ENCODE measurements at places on chromosomes 6 and 20.

DNA sequence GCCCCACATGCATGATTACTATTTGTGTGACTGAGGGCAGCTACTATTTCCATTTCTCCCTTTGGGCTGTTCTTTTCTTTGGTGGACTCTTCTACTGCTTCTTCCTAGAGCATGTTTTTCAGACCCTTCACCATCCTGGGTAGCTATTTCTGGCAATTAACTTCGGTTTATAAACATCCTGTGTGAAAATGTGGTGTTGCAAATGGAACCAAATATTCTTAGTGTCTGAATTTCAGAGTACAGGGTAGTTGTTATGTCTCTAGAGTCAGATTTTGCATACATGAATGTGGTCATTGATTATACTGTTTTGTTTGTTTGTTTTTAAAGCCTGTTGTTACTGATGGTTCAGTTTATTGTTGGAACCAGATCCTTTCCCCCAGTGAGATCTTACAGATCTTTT, 49.7 kb downstream of the PROKR2 start:
- DNase-seq, result no peak

- DNase-seq, result no peak
Observed at GRCh38 chr6:13274707-13275434, 53.5 kb downstream of the TBC1D7 start.

DNA sequence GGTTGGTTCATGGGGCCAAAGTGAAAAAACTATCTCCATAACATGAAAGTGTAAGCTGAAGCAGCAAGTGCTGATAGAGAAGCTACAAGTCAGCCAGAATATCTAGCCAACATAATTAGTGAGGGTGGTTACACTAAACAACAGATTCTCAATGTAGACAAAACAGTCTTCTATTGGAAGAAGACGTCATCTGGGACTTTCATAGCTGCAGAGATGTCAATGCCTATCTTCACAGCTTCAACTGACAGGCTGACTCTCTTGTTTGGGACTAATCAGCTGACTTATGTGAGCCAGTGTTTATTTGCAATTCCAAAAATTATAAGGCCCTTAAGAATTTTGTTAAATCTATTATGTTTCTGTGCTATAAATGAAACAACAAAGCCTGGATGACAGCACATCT, 63.2 kb downstream of the GMDS start:
- no peak for DNase-seq

GRCh38 chr6:116507324-116507723, 4.1 kb upstream of the CALHM5 start:
- no peak for DNase-seq
